ENCODE measurements at places on chromosomes 1 and 21.
A peak's percentile ranks its signal among the peaks of the same experiment; 100 is the strongest.

- DNase-seq = no peak
Measured at GRCh38 chr1:5333291-5333690, 658.9 kb downstream of the NPHP4 start.

DNA sequence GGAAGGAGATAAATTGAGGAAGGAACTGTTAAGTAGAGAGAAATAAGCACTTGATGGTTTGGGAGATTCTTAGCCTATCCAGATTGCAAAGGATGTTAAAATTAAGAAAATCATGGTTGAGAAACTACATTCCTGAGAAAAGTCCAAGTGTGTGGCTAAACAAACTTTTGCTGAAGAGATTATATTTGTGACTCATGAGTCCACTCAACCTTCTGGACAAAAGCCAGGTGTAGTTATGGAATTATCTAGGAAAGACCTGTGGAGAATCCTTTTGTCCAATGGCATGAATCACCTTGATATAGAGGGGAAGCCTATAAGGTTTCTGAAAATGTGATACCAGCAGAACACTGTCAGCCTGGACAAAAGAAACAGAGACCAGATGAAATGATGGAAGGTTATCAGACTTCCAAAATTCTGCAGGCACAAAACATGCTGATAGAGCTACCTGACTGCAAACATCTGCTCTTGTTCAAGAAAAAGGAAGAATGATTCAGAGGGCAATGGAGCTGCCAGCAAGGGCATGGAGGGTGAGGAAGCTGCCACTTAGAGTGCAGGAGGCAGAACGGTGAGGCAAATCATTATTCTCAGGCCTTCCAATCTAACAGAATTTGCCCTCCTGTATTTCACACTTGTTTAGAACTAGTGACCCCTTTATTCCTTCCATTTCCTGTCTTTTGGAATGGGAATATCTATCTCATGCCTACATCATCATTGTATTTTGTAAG, 300.6 kb upstream of the PRMT6 start:
- DNase-seq = no peak

- DNase-seq = no peak
Measured at GRCh38 chr1:85617633-85618100, 37.1 kb downstream of the CCN1 start.

DNA sequence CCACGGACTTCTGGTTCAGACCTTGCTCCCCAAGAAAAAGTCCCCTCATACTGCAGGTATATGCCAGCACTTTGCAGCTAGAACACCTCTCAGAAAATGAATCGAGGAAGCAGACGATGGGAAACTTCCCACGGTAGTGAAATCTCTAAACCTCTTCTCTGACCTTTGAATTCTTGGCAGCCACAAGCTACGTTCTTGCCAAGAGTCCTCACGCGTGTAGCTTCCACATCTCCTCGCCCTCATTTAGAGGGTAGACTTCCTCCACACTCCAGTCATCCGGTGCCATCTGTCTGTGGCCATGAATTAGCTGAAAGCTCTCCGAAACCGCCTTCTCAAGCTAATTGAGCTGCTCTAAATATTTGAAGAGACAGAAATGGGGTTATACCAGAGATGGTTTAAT, 127.8 kb downstream of the RGS7 start:
- no peak for DNase-seq

DNA sequence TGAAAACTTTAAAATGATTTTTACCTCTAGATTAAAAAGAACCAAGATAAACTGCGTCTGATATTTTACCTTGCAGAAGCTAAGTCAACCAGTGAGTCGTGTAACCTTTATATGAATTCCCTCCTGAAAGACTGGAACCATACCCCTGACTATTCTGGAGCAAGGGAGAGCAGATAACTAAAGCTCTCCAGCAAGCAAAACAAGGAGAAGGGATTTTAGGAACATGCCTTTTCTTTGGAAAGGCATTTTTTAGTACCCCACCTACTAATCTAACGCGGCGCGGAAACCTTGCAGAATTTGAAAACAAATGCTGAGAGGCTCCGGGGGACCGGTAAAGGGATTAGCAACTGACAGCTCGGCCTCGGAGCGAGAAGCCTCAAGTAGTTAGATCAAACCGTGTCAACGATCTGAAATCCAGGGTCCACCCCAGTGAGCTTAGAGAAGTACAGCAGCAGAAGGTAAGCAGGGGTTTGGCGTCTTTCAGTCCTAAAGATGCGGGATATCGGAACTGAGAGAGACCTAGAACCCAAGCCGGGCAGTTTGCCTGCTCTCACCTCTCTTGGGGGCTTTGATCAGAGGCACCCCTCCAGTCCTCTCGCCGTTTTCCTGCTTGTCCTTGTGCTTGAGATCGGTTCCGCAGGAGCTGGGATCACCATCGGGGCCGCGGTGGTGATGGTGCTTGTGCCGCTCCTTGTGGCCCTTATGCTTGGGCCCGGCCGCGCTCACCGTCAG, 954 bp downstream of the RSBN1 start:
- peak; percentile 72 for DNase-seq

- DNase-seq = peak; percentile 86
Measured at GRCh38 chr1:30911059-30911954, 2.7 kb upstream of the SDC3 start.

GRCh38 chr1:7299329-7299799, 471.7 kb upstream of the VAMP3 start:
- DNase-seq = peak; percentile 67

DNA sequence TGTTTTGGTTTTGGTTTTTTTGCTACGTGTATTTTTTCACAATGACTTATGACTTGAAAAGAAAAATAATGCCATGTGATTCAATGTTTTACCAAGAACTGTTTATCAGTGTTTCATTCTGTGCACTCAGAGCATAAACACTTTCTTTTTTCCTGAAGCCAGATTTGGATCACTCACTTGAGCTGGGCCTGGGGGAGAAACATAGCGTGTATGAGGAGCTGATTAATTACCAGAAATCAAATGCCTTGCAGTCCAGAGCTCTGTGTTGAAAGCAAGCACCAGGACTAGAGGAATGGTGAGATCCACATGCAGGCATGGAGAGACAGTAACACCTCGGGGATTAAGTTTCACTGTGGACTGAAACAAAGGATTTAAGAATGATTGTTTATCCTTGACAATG, 642.1 kb upstream of the ADGRL2 start:
- DNase-seq = no peak

DNA sequence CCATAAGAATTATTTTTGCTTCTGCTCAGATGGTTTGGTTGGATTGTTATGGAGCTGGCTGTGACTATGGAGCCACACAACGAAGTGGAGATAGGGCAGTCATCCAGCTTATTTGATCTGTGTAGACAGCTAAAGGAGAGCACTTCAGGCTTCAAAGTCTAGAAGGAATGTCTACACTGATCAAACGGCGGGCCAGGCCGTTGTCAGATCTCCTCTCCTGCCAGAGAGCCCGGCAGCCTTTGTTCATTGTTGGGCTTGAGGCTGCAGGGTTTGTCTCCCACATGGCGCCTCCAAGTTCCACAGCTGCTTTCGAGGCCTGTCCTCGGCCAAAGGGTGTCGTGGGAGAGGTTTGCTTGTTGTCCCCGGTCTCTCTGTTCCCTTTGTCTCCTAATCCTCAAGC, 2.8 kb upstream of the STMN1 start:
- peak; percentile 57 for DNase-seq

DNA sequence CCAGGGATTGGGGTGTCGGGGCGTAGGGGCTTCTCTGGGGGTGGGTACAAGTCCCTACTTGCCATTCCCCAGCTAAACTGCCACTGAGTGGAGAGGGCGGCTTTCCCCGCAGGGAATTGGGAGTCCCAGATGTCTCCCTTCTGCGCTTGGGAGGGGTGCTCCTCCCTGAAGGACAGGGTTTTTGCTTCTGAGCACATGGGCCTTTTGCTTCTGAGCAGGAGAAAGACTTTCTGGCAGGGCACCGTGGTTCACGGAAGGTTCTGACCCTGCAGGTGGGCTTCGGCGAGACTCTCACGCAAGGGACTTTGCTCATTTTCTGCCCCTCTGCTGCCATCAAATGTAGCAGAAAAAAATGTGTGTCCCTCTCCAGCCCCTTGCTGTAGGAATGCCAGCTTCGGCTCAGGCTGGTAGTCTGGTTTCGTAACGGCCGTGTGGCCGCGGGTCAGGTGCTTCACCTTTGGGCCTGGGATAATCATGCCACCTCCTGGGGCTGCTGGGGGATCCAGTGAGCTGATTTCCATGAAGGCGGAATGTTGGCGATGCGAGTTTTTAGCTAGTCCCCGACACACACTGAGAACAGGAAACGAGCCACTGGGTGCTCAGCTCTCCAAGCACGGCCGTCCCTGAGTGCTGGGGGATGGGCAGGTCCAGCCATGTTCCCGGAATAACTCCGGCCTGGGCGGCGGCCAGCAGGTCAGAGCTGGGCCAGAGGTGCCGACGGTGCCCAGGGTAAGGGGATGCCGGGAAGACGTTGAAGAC, 364.0 kb downstream of the CAMTA1 start:
- peak; percentile 31 for DNase-seq

- no peak for DNase-seq
Measured at GRCh38 chr1:21626921-21627339, 42.2 kb downstream of the RAP1GAP start.

DNA sequence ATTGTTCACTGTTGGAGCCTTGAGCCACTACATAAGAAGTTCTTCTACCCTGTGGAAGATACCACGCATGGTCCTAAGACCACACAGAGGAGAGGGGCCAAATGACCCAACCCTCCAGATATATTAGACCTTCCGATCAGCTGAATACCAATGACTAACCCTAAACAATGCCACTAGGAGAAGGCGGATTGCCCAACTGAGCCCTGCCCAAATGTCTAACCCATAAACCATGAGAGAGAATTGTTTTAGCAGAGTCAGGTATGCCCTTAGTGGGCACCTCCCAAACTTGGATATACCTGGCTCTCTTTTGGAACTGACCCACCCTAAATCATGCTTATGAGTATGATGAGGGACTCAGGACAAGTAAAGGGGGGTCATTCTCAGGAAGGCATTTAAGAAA, 12.3 kb downstream of the SMG5 start:
- no peak for DNase-seq

GRCh38 chr1:205286335-205286950, 35.1 kb downstream of the NUAK2 start:
- DNase-seq = no peak

- DNase-seq = no peak
Measured at GRCh38 chr1:154155251-154155650, 378 bp upstream of the NUP210L start.

GRCh38 chr1:223225481-223225880, 82.4 kb upstream of the TLR5 start:
- no peak for DNase-seq

DNA sequence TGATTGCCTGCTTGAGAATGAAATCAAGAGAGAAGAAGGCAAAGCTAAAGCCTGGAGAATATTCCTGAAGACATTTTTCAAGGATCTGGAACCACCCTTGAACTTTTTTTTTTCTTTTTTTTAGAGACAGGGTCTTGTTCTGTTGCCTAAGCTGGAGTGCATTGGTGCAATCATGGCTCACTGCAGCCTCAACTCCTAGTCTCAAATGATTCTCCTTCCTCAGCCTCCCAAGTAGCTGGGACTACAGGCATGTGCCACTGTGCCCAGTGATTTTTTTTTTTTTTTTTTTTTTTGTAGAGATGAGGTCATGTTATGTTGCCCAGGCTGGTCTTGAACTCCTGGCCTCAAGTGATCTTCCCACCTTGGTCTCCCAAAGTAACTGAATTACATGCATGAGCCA, 22.2 kb upstream of the IRF2BP2 start:
- DNase-seq = no peak

- DNase-seq = no peak
Measured at GRCh38 chr1:199858171-199858570, 169.3 kb upstream of the NR5A2 start.

DNA sequence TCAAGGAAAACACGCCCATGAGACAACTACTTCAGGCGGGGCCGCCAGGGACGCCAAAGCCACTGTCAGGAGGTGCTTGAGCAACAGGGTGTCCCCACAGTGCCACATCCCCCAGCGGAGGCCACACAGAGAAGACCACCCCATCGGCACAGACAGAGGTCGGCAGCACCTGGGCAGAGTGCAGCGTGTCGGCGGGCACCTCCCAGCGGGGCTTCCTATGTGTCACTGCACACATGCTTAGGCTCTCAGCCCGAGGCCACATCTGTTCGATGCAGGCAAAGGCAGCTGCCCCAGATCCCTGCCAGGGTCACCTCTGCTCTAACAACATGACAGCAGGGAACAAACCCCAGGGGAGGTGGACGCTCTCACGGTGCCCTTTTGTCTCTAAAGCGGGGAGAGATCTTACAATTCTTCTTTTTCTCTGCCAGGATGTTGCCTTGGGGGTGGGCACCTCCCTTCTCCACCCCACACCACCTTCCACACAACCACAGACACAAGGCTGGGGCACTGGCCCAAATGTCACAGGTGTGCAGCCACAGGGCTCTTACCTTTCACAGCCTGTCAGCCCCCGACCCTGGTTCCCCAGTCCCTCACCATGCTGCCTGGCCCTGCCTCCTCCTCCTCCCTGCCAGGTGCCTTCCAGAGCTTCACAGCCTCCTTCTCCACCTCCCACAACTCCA, 4.2 kb downstream of the KRTAP10-8 start:
- DNase-seq = no peak

DNA sequence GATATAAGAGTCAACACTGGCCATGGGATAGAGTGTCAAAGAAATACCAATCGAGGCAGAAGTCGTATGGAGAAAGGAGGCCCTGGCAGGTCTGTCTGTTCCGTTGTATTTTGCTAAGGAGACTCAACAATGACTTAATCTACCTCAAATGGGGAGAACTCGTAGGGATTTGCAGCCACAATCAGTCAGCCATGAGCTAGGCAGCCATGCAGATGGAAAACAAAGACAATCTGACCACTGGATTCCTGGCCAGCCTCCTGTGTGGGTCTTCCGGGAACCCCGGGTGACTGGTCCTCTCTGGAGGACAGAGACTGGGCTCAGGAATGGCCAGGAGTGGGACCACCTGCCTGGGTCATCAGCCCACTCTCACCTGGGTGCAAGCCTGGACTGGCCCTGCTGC, 167.8 kb downstream of the ETS2 start:
- no peak for DNase-seq

DNA sequence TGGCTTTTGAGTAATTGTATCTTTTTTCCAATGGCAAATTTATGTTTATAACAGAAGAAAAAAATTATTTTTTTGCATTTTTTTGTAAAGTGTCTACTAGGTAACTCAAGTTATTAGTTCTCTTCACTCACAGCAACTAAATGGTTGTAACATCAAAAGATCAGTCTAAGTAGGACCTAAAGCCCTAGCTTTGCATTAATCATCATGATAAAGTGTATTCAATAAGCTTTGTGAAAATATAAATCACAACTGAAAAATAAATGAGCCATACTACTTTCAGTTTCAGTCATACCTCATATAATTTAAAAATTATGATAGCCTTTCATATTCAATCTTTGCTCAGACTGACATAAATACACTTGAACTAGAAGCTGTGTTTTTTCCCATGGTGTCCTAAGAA, 6.9 kb downstream of the TAF5L start:
- DNase-seq = no peak

DNA sequence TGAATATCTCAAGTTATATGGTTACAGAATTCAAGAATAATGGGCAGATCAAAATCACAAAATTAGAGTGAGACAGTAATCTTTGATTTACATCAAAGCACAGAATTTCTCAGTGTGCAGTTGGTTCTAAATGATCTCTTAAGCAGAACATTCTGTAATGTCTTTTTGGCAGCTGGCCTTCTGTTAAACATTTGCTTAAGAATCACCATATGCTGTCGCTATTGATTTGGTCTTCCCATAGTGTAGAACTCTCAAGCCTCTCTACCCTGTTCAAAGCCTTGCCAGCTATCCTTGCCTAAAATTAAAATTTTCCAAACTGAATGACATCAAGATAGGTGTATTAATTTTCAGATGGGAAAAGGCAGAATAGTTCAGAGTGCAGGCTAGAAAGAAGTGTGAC, 38.9 kb upstream of the ERO1B start:
- DNase-seq = no peak

Measured in midbrain (tissue), 1 donor.